ENCODE measurements at places on chromosomes 3 and 15.

- no peak for DNase-seq
Measured at GRCh38 chr3:127462111-127462655, 128.3 kb downstream of the TPRA1 start.

- no peak for DNase-seq
Measured at GRCh38 chr3:161072751-161073150, 32.4 kb downstream of the B3GALNT1 start.

DNA sequence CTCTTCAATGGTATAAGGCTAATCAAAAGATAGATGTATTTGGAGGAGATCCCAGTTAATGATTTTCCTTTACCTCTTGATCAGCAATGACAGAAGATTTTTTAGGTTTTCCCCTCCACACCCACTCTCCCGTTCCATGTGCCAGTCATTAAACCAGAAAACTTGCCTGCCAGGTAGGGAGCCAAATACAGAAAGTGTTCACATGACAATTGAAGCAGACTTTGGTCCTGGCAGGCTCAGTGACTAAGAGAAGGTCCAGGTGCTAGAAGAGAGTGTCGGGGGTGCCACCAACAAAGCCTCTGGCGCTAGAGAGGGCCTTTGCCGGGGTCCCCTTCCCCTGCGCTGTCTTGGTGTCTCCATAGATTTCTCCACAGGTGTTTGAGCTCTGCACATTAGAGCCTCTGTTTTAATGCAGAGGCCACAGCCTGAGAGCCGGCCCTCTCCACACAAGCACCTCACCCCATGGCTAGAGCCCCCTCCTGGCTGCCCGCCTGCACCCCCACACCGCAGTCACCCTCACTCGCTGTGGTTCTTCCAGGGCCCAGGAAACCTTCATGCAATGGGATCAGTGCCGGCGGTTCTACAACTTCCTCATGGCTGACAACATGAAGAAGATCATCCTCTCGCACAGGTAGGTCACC lies 36.4 kb downstream of the RLBP1 start:
- no peak for DNase-seq

DNA sequence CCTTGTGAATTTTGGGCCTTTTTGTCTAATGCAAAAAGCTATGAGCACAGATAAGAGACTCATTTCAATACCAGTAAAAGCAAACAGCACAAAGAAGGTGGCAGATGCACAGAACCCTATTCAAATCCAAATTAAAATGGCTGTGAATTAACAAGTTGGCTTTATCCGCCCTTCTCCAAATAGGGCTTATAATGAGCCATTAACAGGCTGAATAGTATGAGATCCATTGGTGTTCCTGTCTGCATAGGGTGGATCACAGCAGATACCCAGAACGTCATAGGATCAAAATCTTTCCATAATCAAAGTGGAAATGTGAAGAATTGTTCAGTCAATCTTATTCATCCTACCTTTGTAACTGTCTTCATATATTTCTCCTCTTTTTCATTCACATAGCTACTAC lies 282.4 kb upstream of the UMPS start:
- DNase-seq: no peak

DNA sequence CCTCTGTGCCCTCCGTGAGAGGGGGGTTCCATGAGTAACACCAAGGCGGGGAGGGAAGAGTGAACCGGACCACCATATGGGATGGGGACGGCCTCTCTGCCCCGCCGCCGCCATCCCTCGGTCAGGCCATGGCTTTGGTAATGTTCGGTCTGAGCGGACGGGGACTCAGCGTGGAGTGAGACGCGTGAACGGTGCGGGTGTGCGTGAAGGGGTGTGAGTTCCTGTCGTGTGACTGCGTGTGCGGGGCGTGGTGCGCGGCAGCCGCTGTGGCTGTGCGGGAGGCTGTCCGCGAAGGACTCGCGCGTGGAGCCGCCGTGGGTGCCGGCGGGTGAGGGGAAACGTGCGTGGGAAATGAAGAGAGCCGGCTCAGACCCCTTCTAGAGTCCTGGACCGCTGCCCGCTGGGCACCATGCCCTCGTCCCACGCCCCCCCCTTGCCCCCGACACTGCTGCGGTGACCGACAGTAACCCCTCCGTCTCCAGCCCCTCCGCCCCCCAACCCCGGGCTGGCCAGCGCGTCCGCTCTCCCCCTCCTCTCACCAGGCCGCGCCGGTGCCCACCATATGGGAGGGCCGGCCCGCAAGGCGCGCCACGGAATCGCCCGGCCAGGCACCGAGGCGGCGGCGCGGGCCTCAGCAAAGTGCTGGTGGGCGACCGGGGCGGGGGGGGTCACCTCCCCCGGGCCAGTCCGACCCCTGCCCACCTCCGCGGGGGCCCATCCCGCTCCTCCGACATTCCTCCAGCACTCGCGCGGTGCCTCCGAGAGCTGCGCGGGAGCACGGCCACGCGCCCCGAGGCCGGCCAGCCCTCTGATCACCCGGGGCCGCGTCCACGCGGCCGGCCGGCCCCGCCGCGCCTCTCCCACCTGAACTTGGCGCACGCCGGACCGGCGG lies 589 bp downstream of the KLF15 start:
- DNase-seq: no peak

GRCh38 chr3:31917303-31918005 lies 63.6 kb downstream of the OSBPL10 start:
- no peak for DNase-seq

DNA sequence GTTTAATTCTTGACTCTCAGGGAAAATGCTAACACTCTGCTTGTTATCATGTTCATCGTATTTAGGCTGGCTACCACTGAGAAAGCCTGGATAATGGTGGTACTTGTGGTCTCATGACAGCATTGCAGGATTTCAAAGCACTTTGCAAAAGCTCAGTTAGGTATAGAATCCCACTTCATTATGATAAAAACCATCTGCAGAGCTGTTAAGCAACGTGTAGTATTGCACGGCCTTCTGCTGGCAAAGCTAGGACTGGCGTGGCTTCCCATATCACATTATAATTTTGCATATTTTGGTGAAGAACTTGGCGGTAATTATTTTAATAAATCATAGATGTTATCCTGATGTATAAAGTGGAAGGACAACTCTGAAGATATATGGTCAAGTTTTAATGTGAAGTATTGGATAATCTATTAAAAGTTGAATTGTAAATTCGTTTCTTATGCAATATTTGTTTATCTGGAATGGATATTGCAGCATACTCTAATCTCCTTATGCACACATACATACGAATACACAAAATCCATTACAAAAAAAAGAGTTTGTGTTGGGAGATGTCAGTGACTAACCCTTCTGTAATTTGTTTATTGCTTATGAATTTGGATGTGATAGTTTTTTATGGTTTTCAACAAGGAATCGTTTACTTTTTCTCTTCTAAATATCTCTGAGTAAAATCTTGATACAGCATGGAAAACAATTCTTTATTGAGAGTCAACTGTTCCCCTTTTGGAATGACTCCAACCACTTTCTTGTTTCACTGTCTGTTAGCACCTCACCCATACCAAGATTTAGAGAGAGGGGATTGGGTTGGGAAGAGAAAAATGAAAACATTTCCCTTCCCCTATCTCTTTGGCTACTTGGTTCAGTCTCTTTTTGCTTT lies 9.2 kb downstream of the RAB8B start:
- no peak for DNase-seq

- DNase-seq: no peak
Measured at GRCh38 chr3:106210923-106211322, 342.1 kb upstream of the CBLB start.

- DNase-seq: no peak
Measured at GRCh38 chr3:118842147-118842863, 192.3 kb downstream of the IGSF11 start.

GRCh38 chr3:158260392-158260791 lies 150.5 kb downstream of the RSRC1 start:
- DNase-seq: no peak

- DNase-seq: no peak
Measured at GRCh38 chr3:10806006-10806405, 10.0 kb upstream of the SLC6A11 start.

- DNase-seq: no peak
Measured at GRCh38 chr3:11186318-11186692, 32.0 kb downstream of the HRH1 start.

GRCh38 chr15:68224546-68225250 lies 4.8 kb downstream of the CLN6 start:
- DNase-seq: no peak

DNA sequence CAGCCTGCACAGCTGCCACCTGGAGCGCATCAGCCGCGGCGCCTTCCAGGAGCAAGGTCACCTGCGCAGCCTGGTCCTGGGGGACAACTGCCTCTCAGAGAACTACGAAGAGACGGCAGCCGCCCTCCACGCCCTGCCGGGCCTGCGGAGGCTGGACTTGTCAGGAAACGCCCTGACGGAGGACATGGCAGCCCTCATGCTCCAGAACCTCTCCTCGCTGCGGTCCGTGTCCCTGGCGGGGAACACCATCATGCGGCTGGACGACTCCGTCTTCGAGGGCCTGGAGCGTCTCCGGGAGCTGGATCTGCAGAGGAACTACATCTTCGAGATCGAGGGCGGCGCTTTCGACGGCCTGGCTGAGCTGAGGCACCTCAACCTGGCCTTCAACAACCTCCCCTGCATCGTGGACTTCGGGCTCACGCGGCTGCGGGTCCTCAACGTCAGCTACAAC lies 20.4 kb downstream of the NRROS start:
- DNase-seq: no peak

GRCh38 chr3:101976473-101976872 lies 127.2 kb downstream of the NFKBIZ start:
- DNase-seq: no peak

All from activated T-helper 1 cell treated with anti-CD3 and anti-CD28 coated beads, Interleukin-2, amount 50 U/mL, for 16 hours (primary cell).